IPS DF 19.7 (cell line): ENCODE measurements at places on chromosomes 4 and X.

DNA sequence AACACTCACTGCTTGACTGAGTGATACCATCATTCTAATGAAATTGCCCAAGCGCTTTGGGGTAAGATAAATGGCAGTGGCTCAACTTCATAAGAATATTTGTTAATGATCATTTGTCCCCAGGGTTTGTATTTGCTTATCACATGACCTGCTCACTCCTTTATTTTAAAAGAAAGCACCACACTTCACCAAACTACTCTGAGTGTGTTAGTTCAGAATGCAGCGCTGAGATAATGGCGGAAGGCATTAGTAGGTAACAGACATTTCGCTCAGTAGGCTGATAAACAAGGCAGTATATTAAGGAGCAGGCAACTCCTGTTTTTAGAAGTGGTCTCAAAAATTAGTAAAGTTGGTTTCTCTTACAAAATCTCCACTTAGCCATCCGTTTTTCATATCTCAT is 1.6 kb downstream of the SNX25 start:
- DNase-seq = no peak

GRCh38 chr4:32117693-32118092 is 1397.5 kb downstream of the PCDH7 start:
- DNase-seq = no peak

DNA sequence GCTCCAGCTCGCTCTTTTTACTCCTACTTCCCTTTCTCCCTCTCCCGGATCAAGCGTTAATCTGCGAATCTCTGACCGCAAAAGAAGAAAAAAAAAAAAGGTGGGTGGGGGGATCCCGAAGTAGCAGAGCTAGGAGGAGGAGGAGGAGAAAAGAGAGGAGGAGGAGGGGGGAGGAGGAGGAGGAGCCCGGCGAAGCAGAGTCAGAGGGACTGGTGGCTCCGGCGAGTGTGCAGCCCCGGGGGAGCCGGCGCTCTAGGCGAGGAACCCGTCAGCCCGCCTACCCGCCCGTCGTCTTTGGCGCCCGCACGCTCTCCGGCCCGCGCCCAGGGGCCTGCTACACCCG is at the start of gene NHSL2:
TSS of gene NHSL2 (plus strand) at position 203 of the 343 bp plus-strand sequence.
- no peak for DNase-seq

DNA sequence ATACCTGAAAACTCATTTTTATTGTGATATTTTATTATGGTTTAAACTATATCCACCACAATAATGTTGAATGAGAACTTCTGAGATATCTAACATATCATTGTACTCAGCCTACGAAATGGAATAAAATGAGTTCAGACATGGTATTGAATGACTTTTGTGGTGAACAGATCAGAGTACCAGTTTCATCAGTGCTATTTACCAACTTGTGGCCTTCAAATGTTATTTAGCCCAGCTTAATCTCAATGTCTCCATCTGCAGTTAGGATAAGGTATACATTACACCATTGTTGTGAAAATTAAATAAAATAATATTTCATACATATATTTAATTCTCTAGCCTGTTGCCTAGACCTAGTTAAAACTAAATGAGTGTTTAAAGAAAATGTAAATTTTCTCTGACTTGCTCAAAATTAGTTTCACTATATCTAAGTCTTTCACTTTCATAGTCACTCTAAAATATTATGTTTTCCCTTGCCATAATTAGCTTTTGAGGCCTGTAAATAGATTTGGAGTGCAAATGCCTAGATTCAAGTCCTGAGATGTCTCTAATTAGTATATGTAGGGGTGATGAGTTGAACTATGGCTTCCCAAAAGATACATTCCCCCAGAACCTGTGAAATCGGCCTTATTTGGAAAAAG is 594.2 kb downstream of the STPG2 start:
- no peak for DNase-seq

GRCh38 chr4:74738464-74739143 is 55.7 kb downstream of the BTC start:
- DNase-seq = no peak
